Urothelium cell line (cell line): ENCODE measurements at places on chromosomes 1 and 21.
A peak's percentile ranks its signal among the peaks of the same experiment; 100 is the strongest.

DNA sequence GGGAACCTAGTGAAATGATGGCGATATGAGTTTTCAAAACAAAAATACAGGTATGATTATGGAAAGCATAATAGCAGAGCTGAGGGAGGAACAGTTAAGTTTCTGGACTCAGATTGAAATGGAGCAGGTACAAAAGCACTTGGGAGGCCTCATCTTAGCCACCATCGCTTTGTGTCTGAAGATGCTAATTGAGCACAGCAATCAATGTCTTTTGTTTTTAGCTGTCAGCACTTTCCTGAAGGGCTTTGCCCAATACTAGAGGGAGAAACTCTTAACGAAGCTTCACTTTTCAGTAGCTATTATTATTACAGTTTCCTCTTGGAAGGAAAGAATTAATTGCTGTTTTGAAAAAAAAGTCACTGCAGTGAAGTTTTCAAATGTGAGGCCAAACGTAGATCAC lies 348.7 kb downstream of the RWDD3 start:
- no peak for DNase-seq

- no peak for DNase-seq
Measured at GRCh38 chr1:59917026-59917784, 9.4 kb downstream of the CYP2J2 start.

DNA sequence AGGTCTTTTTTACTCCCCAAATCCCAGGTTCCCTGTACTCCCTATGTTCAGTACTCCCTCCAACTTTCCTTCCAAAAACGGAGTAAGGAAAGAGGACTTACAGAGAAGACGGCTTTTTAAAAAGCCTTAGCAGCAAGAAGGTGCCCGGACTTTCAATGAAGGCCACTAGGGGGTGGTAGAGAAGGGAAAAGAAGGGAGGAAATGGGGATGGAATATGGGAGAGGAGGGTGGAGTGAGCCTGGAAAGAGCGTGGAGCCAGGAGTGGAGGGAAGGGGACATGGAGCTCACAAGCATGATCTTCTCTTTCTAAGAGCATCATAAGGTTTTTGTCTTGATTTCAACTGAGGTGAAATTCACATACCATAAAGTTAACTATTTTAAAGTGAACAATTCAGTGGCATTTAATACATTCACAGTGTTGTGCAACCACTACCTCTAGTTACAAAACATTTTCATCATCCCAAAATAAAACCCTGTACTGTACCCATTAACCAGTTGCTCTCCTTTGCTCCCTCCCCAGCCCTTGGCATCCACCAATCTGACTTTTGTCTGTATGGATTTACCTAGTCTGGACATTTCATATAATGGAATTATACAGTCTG lies 129.9 kb downstream of the ZNF281 start:
- peak; percentile 58 for DNase-seq

DNA sequence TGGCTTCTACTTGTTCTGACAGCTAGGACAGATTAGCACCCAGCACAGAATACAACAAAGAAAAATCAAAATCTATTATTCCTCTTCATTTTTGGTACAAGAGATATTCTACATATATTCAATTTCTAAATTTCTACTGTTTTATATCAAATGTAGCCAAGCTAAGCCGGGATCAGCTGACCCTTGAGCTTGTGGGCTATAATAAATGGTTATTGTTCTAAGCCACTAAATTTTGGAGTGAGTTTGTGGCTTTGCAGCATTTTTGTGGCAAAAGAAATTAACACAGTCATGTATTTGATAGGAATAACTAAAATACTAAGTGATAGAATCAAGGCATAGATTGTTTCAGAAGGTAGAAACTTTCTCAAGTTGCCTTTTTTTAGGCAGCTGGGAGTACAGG lies 50.7 kb downstream of the APP start:
- no peak for DNase-seq

DNA sequence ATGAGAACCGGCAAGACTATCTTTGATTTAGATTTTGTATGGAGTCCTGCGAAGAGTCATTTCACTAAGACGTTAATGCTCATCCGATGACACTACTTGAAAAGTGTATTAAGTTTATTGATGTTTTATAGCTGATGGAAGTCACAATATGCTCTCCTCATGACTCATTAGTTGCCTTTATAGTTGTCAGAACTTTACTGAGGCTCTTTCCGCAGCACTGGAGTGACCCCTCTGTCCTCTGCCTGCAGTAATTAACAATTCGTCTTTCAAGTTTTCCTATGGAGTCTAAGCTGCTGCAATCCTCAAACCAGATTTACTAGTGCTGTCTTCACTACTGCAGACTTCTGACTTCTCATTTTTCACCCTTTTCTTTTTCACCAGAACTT lies 853 bp downstream of the USP16 start:
- DNase-seq: no peak

- no peak for DNase-seq
Measured at GRCh38 chr21:27804515-27804914, 837.6 kb upstream of the ADAMTS5 start.

- DNase-seq: no peak
Measured at GRCh38 chr1:29631836-29632805, 395.8 kb downstream of the PTPRU start.

GRCh38 chr1:917076-917459 lies 6.7 kb upstream of the SAMD11 start:
- no peak for DNase-seq

GRCh38 chr1:29094433-29094832 lies 29.3 kb downstream of the TMEM200B start:
- no peak for DNase-seq

DNA sequence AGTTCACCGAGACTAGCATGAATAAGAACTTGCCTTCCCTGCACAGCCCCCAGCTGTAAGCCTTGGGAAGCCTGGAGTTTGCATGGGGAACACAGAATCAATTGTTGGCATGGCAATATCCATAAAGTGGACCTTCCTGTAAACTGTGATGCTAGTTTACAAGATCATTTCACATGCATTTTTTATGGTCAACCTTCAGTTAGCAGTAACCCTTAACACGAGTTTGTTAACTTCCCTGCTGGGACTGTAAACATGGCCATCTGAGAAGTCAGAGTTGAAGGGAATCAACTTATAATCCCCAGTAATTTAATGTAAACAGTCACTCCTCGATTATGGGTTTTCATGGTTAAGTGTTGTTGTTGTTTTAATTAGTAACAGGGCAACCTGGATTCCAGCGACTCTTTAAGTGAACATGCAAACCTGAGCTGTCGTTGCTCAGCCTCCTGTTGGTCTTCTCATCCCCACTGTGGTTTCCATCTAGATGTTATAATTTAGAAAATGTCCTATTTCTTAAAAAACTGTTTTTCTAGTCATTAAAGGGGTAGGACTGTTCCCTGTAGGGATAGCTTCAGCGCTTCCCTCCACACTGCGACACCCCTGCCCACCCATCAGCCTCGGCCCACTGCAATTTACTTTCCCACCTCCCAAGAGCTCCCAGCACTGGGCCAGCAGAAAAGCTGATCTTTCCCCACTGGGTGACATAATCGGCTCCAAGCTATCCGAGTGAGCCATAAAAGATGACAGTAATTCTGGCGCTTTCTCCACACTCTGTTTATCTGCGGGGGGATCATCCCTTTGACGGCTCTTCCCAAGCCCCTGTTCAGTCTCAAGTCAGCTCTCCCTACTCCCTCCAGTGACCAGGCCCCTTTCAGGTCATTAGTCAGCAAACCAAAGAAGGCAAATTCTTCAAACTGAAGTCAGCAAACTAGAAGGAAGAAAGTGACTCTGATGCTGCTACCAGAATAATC lies 107.6 kb upstream of the IPO9 start:
- no peak for DNase-seq

DNA sequence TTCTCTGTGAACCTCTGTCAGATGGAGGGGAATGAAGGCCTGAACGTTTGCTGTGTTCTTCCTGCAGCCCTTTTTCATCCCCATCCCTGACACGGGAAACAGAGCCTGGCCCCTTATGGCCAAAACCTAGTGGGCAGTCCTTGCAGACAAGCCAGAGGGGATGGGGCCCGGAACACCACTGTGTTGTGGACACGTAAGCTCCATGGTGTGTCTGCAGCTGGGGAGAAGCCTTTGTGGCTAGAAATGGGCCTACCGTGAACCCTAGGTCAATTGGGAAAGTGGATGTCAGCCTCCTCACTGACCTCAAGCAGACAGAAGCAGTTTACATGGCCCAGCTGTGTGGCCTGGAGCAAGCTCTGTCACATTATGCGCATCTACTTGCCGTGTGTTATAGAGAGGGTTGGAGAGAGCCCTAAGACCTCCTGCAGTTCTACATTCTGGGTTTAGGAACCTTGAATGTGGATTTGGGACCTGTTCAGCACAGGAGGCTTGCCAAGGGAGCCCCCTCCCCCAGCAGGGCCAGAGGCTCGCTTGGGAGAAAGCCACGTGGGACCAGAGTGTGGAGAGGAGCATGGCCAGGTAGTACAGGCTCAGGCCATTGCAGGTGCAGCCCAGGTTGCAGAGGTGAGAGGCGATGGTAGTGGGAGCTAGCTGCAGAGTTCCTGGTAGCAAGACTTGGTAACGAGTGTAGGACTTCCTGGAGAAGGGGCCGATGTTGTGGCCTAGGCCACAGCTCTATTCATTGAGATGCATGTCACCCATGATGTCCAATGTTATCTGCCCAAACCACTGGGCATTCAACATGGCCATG lies 20.7 kb downstream of the PARS2 start:
- DNase-seq: no peak

DNA sequence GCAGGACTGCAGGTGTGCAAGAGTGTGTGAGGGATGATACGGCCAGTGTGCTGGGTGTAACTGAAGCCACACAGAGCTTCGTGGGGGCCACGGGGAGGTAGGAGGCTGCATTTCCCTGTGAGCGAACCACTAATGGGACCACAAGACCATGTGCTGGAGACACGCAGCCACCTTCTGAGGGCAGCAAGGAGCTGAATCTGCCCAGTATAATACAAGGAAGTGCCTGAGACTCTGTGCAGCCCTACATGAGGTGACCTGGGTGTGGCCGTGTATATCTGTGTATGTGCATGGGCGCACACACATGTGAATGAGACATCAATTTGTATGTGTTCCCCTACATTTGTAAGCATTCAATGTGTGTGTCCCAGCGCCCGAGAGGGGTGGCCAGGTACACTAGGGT lies 50.8 kb downstream of the CHD5 start:
- no peak for DNase-seq

DNA sequence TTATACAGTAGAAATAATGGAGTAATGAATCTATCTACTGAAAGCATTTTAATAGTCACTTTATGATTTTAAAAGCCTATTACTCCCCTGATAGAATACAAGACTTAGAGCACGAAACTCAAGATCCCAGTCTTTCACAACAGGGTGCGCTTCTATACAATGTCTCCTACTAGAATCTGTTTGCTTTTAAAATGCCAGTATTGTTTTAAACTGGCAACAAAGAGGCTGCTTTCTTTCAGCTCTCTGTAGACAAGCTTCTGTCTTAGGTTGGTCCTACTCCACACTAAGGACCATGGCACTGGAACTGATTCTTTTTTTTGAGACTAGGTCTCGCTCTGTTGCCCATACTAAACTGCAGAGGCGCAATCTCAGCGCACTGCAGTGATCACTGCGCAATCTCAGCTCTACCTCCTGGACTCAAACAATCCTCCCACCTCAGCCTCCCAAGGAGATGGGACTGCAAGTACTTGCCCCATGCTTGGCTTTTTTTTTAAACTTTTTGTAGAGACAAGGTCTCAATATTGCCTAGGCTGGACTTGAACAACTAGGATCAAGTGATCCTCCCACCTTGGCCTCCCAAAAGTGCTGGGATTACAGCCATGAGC lies 4.8 kb downstream of the DCAF8 start:
- no peak for DNase-seq

DNA sequence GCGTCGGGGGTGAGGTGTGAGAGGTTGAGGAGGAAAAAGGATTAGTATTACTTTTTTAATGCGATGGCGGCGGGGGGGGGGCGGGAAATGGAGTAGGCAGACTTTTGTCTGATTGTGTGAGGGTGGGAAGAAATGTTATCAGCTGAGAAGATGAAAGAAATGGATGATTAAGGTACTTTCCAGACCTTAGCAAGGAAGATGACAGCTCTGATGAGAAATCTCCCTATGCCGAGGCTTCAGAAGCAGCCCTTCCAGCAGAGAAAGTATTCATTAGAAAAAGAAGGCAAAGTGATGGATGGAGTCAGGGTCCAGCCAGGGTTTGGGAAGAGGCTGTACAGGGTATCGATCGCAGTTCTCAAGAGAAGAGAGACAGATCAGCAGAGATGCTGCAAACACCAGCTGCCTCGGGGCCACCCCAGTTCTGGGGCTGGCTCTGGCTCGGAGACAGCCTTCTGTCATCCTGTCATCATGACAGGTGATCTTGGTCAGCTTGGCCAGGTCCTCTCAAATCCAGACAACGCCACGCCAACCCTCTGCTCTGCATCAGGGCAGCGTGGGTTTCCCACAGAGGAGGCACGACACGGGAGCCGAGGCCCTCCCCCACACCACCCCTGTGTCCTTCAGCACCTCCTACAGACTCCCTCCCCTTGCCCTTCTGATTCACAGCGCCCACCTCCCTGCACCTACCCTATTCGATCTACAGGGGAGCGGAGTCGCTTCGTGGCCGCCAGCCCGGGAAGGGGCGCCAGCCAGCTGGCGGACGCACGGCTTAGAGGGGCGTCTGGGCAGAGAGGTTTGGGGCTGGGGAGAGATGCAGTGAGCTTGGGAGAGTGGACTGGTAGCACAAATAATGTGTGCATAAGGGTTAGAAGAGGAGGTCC lies 674 bp upstream of the ATXN7L2 start:
- peak; percentile 48 for DNase-seq

DNA sequence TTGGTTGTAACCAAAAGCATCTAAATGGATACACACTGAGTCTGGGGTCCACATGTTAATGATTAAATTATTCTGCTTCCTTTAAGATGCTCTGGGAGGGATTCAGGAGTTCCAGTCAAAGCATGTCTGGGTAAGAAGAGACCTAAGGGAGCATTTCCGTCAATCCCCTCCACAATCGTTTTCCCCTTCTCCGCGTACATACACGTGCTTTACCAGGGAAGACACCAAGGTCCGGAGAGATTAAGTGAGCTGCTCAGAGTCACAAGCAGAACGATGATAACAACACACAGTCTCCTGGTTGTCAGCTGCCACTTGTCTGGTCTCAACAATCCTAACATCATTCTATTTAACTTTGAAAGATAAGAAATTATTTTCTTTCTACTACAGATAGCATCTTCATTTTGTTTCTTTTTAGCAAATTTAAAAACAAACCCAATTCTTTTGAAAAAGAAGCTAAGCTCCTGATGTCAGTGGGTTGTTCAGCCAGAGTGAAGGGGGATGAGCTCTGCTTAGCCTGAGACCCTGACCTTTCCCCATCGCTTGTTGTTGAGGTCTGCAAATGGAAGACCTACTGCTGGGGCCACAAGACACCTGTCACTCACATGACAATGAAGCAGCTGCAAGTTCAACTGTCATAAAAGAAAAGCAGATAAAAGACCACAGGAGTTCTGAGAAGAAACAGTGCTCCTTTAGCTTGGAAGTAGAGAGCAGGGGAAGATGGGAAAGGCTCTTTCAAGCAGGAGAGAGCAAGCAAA lies 4.5 kb downstream of the PAFAH2 start:
- DNase-seq: no peak

GRCh38 chr1:99763956-99764355 lies 2.5 kb downstream of the FRRS1 start:
- no peak for DNase-seq
